ENCODE measurements at places on chromosomes 6 and 20.

GRCh38 chr6:1795910-1796309 lies 186.2 kb downstream of the FOXC1 start:
- DNase-seq: no peak

DNA sequence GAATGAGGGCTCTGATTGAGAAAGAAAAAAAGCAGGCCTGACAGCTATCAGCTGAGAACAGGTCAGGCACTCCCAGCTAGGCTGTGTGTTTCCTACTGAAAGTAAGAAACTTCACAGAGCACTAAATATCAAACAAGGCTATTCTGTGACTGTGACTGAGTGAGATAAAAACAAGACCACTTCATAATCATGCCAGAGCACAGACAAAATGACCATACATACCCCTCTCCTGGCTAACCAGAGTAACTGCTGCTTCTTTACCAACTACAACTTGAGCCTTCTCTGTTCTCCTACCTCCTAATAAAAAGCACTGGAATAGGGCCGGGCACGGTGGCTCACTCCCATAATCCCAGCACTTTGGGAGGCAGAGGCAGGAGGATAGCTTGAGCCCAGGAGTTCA lies 6.8 kb upstream of the BTN1A1 start:
- no peak for DNase-seq

DNA sequence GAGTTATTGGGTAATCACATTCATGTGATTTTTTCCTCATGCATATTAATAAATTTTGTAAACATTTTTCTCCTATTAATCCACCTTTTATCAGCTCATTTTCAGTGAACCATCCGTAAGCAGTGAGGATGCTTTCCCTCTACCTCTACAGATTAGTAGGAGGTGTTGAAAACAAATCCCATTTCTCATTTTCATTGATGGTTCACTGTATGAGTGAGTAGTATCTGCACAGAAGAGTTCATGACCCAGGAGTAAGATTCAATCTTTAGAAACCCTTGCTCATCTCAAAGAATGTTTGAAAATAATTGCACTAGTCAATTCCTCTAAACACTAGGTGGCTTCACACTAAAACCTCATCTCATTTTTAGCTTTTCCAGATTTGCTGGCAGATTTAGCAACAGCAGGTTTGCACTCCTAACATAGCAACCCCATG lies 440.0 kb downstream of the HAO1 start:
- no peak for DNase-seq

GRCh38 chr6:134882426-134883038 lies 67.4 kb downstream of the ALDH8A1 start:
- DNase-seq: peak; percentile 45

GRCh38 chr6:52336919-52337561 lies 24.9 kb upstream of the PAQR8 start:
- DNase-seq: no peak

GRCh38 chr20:24723186-24723585 lies 225.9 kb upstream of the CST7 start:
- no peak for DNase-seq

GRCh38 chr20:58135441-58136148 lies 92.9 kb downstream of the ANKRD60 start:
- DNase-seq: peak; percentile 79

- DNase-seq: no peak
Measured at GRCh38 chr6:39393075-39393474, 70.6 kb upstream of the KCNK16 start.

DNA sequence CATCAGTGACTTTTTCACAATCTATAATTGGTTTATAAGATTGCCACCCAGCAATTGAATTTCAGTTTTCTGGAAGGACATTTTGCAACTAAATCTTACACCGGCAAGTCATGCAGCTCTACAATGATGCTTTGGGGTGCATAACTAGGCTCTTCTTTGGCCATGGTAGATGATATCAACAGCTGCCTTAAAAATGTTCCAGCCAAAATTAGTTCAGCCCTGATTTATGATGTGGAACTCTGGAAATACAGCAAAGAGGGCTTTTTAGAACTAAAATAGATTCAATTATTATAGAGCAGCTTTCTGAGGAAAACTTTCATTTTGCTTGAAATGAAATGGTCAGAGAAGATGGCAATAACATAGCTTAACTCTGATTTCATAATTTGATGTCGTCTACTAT lies 18.4 kb upstream of the MCM9 start:
- no peak for DNase-seq

GRCh38 chr6:41546866-41547798 lies 951 bp downstream of the FOXP4 start:
- DNase-seq: no peak

- no peak for DNase-seq
Measured at GRCh38 chr20:35027301-35027700, 65.3 kb downstream of the TRPC4AP start.

DNA sequence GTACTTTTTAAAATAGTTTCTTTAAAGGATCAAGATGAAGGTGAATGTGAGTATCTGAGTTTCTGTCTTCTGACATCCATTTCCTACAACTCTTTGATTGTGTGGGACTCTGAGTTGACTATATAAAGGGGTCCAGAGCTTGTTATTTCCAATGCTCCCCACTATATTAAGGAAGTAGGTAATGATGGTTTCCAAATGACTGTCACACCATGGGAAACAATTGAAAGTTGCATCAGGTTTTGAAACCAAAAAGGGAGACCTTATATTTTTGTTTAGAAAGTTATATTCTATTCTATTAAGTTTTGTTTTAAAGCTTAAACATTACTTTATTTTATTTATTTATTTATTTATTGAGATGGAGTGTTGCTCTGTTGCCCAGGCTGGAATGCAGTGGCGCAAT lies 11.2 kb downstream of the CASS4 start:
- DNase-seq: no peak

DNA sequence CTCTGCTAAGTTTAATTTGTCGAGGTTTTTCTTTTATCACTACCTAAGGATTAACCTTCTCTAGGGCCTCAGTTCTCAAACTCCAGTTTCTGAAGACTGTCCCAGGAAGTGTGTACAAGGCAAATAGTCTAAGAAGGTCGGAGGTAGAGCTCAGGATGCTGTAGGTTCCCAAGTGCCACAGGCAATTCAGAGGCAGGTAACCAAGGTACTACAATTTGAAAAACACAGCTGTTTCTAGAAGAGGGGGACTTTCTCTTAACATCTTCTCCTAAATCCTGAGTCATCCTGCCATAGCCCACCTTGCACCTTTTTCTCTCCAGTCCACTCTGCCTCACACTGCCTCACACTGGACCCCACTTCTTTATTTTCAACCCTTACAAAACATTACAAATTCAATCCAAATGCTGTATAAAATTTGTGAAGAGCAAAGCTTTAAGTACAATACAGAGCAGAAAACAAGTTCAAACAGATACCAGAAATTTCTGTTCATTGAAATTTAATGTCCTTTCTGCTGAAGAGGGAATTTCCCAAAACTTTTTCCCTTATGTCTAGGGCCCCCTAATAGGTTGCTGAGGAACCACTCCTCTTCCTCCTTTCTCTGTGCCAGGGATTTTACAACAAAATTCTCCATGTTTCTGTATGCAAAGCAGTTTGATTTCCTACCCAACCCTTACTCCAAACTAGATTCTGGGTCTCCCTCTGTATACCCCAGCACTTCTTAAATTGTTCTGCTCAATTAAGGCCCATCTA lies 43.0 kb downstream of the FRK start:
- DNase-seq: peak; percentile 44

GRCh38 chr6:104484191-104484590 lies 375.5 kb downstream of the HACE1 start:
- DNase-seq: no peak

DNA sequence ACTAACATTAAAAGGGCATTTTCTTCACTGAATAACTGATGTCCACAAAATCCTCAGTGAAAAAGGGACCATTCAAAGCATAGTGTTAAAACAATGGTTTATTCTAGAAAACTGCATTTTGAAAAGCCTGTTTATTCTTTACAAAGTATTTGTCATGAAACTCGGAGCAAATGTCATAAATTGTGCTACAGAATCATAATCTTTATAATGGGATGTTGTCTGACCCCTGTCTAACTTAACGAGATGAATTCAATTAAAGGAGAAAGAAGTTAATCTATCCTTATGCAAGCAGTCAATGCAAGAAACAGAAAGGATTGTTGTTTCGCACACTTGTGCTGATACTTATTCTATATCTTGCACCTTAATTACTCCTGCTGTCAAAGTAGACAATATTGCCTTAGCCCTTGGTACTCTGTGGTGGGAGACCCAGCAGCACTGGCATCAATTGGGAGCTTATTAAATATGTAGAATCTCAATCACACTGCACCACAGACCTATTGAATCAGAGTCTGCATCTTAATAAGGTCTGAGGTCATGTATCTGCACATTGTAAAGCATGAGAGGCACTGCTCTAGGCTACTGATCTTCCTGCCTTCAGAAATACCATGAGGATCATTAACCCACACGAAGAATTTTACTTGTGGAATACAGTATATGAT lies 708.3 kb downstream of the HDGFL1 start:
- DNase-seq: no peak
